ENCODE measurements at places on chromosomes 1 and 21. TPM values are rescaled to one million over a fixed set of nuclear protein-coding genes. Genes with fewer than 3 reads are reported as not detected.

The SPRR1B gene
- polyA plus RNA-seq = not detected

The CHRNB2 gene
- polyA plus RNA-seq = 15.5 TPM

The FCRL5 gene
- polyA plus RNA-seq = not detected

The TTLL7 gene
- polyA plus RNA-seq = 88.1 TPM

The TIE1 gene
- polyA plus RNA-seq = not detected

The SLC9C2 gene
- polyA plus RNA-seq = 0.31 TPM

The PRR9 gene
- polyA plus RNA-seq = not detected

The CYP4A22 gene
- polyA plus RNA-seq = not detected

The TMEM61 gene
- polyA plus RNA-seq = not detected

All from neural cell (in vitro differentiated cells).